CD4-positive, alpha-beta T cell treated with Interferon gamma for 1 hour (primary cell): ENCODE measurements at places on chromosomes 16 and 17.

GRCh38 chr16:2927010-2927646 lies 15.4 kb downstream of the FLYWCH1 start:
- DNase-seq: peak; percentile 85

GRCh38 chr16:89697616-89698331 lies 3.7 kb downstream of the SPATA2L start:
- no peak for DNase-seq

DNA sequence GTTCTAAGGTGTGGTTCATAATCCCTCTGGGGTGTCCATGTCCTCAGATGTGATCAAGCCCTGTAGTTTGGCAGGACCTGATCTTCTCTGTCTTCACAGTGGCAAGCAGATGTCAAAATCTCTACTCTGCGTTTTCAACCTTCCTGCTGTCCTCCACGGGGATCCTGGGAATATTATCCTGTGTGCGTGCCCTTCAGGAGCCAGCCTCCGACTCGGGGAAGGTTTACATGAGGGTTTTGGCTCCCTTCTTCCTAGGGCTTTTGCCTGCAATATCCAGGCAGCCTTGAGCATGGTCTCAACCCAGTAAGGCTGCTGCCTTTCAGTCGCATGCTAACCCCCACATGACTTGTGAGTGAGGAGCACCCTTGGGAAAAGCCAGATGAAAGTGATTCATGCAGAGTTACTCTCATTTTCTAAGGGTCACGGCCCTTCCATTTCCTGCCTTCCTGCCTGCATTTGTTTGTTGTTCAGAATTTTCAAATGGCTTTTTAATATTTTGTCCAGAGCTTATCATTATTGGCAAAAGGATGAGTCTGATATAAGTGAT lies 202.2 kb upstream of the CHMP6 start:
- no peak for DNase-seq

DNA sequence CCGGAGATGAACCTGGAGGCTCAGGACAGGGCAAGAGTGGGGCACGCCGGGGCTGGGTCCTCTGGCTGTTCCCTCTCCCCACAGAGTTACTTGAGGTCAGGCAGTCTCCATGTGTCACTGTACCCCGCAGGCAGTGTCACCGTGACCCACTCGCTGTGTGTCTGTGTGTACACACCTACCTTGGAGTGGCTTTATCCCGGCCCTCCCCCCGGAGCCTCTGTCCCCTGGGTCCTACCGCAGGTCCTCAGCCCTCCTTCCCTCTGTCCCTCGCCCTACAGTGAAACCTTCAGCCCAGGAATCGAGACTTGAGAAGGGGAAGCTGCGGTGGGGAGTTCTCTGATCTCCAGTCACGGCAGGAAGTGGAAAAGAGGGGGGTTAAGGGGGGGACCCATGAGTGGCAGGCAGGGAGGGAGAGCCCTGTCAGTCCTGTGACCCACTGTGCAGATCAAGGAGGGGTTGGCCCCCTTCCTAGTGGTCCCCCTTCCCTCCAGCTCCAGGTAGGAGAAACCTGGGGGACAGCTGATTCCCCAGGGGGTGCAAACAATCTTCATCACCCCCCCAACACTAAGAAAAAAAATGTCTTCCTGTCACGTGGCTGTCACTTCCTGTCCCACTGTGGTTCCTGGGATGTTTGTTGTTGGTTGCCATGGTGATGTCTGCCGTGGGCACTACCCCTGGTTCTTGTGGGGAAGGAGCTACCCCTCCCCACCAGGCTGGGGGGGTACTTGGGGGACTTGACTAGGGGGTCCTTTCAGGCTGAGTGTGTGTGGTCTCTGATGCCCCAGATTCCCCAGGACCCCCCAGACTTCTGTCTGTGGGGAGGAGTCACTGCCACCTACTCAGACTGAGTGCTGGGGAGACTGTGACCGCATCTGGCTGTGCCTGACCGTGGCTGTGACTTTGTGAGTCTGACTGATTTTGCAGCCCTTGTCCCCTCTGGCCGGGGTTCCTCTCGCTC lies 13.7 kb downstream of the RARA start:
- peak; percentile 97 for DNase-seq

DNA sequence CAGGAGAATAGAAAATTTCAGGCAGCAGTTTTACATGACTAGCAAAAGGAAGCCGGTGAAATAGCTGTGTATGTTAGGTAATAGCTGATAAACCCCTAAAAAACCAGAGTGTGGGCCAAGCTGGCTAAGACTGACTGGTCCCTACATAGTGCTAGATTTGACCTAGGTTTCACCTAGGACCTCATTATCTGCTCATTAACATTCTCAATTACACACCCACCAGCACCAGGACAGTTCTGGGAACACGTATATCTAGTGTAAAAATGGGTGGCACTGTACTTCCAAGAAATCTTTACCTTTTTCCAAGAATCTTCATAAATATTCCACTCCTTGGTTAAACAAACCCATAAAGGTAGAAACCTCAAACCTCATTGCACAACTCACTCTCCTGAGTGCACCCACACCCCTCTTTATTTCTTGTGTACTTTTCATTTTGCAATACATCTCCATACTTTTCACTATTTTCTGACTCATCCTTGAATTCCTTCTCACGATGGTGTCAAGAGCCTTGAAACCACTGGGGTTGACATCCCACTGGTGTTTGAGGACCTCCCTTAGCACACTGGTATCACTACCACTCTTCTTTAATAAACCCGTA lies 262.7 kb upstream of the KCNJ16 start:
- DNase-seq: no peak

- DNase-seq: peak; percentile 62
Observed at GRCh38 chr17:63931981-63932561, at the start of gene CD79B. Gene CD79B, minus strand, starts transcription at chr17:63932331. Its CDS starts 70 bp downstream, at chr17:63932261.

- peak; percentile 66 for DNase-seq
Observed at GRCh38 chr17:78842881-78843565, 2.4 kb upstream of the USP36 start.

- no peak for DNase-seq
Observed at GRCh38 chr16:79165079-79165478, 435.5 kb downstream of the MAF start.

- no peak for DNase-seq
Observed at GRCh38 chr17:57108671-57109392, 23.8 kb downstream of the AKAP1 start.

- DNase-seq: peak; percentile 59
Observed at GRCh38 chr17:28726226-28726626, at the start of gene TLCD1. Gene TLCD1, minus strand, starts transcription at chr17:28726233. Its CDS starts 136 bp downstream, at chr17:28726097.

DNA sequence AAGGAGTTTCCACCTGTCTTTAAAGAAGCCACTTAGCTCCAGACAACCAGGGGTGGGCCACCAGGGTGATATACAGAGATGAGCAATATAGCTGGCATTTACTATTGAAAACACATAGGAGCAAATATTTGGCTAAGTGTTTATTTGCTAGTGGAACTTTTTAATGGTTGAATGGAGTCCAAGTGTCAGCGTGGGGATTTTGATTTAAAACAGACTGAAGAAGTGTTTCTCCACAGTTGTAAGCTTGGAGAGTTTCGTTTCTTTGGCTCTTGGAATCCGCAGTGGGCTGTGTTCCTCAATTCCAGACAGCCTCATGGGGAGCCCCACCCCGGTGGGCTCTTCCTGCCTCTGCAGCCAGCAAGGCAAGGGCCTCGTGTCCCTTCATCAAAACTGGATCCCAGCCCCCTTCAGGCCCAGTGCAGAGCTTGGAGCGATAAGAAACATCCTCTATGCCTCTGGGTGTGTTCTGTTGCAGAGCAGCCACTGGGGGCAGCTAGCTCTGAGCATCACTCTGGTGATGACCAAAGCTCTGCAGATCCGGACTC lies 36.1 kb downstream of the NOG start:
- no peak for DNase-seq

DNA sequence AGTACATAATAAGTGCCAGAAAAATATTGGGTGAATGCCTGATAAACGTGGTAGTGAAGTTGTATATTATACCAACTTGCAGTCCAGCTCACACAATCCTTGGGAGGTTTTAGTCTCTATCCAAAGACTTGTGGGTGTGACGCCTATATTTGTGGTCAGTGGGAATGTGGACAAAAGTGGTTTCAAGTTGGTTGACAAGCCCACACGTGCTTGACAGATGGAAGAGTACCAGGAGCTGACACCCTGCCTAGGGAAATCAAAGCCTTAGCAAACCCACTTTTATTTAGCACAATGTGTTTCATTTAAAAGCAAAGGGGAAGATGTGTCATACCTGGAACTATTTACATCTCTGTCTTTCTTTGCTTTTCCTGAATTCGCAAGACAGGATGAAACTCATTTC lies 79.0 kb downstream of the CA10 start:
- no peak for DNase-seq

DNA sequence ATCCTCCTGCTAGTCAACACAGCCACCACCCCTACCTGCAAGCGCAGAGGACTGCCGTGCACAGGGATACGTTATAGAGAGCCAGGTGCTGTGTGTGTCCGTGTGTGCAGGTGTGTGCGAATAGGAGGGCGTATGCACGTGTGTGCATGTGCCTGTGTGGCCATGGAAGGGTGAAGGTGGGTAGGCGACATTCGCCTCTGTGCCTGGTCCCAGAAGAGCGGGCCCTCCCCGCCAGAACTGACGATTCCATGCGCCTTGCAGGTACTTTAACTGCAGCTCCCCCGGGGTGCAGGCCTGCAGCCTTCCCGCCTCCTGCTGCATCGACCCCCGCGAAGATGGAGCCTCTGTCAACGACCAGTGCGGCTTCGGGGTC lies 8.7 kb downstream of the PDE6G start:
- no peak for DNase-seq

DNA sequence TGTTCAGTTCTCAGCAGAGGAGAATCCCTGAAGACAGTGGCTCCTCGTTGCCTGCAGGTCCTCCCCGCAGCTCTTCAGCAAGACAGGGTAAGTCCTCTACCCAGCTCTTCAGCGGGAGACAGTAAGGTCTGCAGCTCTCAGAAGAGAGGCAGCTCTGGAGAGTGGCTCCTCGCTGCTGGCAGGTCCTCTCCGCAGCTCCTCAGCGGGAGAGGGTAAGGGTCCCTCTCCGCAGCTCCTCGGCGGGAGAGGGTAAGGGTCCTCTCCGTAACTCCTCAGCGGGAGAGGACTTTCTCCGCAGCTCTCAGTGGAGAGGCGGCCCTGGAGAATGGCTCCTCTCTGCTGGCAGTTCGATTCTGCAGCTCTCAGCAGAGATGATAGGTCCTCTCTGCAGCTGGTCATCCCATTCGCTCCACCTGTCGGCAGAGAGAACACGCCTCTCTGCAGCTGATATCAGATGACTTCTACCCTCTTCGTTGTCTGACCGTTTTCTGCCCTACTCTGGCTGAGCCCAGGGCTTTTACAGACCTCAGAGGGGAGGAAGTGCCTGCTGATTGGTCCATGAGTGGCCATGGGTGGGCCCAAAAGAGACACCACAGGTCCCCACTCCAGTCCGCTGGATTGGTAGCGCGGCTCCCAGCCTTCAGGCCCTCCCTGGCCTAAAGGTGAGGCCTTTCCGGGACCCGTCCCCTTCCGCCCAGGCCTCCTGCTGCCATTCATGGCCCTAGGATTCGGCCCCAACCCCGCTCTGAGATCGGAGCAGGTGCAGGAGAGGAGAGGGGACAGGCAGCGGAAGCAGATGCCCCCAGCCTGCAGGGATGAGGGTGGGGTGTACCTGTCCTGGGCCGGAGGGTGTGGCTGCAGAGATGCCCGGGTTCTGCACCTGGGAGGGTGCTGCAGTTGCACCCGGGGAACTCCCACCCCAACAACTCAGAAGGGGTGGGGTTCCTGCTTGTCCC lies 11.9 kb upstream of the SHCBP1 start:
- no peak for DNase-seq

DNA sequence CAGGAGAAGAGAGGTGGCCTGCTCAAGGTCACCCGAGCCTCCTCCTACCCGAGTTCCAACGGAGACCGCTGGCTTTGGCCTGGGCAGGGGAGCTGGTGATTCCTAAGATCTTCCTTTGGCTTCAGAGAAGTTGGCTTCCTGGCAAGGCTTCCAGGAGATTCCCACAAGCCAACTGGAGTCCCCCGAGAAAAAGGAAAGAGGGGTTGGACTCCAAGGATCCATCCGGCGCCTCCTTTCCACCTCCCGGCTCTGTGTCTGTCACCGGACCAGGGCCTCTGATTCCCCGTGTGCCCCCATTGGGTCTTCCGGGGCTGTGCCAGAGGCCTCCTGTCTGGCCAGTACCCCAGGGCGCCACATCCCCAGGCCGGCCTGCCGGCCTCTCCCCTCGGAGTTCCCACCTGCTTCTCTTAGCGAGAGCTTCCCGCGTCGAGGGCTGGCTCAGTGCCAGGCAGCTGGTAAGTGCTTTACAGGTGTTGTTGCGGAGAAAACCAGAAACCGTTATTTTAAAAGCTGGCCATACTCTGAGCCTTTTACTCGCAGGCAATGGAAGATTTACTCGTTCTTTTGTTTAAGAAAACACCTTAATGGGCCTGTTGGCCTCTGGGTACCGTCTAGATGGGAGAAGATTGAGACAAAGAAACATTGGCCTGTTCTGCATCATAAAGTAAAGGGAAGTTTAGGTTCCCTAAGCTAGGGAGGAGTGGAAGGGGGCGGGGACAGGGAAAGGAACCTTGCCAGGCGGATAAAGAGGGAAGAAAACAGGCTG lies 258.4 kb upstream of the SDK2 start:
- no peak for DNase-seq
